ENCODE measurements at places on chromosomes 7 and 10.
A peak's percentile ranks its signal among the peaks of the same experiment; 100 is the strongest.

DNA sequence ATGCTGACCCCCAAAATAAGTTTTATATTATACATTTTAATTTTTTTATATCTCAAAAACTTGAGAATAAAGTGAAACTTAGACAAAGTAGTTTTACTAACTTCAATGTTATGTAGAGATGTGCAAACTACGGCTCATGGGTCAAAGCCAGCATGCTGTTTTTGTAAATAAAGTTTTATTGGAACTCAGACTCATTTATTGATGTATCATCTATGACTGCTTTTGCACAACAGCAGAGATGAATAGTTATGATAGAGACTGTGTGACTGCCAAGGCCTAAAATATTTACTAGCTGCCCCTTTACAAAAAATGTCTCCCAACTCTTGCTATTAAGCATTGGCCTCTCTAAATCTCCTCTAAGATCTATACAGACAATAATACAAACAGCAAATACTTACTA lies 12.4 kb downstream of the MTPN start:
- peak; percentile 45 for DNase-seq

- no peak for DNase-seq
Observed at GRCh38 chr10:89035461-89035860, 44.9 kb downstream of the FAS start.

DNA sequence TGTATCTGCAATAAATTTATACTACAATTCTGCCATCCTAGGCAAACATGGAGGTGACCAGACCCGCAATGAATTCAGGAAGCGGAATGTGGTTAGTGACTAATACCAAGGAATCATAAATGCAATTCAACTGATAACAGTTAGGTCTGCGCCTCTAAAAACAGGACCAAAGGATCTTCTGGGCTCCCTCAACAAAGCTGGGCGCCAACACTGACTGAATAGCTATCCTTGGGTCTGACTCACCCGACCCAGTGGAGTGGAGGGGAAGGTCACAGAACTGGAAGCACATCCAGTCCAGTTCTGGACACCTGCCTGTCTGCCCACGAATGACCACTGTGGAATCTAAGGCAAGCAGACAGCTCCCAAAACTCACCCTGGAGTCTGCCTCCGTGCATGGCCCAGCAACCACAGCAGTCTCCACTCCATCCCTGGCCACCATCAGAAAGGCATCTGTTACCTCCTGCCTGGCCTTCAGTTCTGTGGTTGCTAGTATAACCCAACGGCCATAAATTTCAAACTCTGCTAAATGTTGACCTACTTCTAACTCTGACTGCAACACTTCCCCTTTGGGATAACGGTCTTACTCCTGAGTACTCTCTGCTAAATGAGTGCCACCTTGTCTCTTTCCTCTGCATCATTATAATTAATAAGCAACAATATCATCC lies 43.0 kb upstream of the DLX6 start:
- DNase-seq, result no peak

DNA sequence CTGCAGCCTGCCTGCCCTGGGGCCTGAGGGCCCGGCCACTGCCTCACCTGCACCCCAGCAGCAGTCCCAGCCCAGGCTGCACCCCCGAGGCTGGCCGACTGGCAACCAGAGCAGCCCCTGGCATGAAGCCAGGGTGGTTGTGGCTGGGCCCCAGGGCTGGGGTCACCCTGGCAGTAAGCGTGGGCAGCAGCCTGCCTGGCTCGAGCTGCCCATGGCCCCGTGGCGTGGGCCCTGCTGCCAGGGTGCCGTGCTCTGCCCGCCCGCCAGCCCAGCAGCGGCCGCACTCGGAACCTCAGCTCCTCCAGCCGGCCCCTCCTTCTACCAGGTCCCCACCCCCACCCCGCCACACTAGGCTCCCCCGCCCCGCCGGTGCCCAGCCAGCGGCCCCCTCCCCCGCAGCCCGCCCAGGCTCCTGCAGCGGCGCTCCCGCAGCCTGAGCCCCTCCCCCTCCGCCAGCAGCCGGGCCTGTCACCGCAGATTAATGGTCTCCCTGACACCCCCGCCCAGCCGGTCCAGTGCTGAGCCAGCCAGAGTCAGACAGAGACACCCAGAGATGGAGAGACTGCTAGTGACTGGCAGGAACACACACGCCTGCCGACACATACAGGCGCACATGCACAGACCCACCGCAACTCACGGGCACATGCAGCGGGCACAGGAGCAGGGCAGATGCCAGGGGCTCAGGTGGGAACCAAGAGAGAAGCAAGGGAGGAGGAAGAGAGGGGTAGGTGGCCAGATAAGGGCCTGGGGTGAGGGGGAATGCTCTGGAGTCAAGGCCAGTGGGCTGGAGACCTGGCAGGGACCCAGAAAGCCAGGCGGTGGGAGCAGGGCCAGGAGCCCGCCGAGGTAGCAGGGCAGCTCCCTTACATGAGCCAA lies 22.4 kb downstream of the KCNH2 start:
- DNase-seq, result peak; percentile 96

GRCh38 chr10:132616170-132616995 lies 78.8 kb downstream of the INPP5A start:
- no peak for DNase-seq

GRCh38 chr10:93364966-93365365 lies 117.2 kb downstream of the MYOF start:
- no peak for DNase-seq

DNA sequence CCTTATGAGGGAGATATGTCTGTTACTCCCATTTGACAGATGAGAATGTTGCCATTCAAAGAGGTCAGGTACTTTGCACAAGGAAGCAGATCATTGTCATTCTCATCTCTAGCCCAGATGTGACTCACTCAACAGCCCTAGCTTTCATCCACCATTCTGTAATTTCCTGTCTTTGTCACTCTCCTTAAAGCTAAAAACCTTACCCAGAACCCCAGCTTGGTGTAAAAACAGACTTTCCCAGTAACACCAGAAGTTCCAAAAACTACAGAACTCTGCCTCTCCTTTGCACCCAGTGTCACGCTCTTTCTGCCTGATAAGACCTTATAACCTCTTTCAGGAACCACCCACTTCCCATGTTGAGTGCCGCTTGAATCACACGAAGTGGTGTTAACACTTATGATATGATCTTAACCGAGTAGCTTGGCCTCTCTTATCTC lies 89.1 kb upstream of the SP4 start:
- DNase-seq, result peak; percentile 83

GRCh38 chr7:95101422-95101821 lies 194.0 kb downstream of the PPP1R9A start:
- no peak for DNase-seq

DNA sequence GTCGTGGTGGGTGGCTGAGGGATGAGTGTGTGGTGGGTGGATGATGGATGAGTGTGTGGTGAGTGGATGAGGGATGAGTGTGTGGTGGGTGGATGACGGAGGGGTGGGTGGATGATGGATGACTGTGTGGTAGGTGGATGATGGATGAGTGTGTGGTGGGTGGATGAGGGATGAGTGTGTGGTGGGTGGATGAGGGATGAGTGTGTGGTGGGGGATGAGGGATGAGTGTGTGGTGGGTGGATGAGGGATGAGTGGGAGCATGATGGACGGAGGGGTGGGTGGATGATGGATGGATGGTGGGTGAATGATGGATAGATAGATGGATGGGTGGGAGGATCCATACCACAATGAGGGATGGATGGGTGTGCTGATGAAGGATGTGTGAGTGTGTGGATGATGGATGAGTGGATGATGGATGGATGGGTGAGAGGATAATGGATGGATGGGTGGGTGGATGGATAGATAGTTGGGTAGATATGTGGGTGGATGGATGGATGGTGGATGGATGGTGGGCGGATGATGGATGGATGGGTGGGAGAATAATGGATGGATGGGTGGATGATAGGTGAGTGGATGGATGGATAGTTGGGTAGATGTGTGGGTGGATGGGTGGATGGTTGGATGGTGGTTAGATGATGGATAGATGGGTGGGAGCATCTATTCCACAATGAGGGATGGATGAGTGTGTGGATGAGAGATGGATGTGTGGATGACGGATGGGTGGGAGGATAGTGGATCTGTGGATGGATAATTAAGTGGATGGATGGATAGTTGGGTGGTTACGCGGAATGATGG lies 266.8 kb downstream of the CELF2 start:
- no peak for DNase-seq

DNA sequence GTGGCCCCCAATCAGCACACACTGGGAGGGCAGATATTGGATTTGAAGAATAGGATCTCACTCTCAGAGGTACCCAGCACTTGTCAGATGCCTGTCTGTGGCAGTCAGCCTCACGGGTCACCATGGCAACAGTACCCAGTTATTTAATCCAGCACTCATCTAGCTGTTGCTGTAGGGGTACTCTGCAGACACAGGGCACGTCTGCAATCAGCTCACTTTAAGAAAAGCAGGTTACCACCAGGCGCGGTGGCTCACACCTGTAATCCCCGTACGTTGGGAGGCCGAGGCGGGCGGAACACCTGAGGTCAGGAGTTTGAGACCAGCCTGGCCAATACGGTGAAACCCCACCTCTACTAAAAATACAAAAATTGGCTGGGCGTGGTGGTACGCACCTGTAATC lies 11.9 kb downstream of the SFXN4 start:
- DNase-seq, result no peak

DNA sequence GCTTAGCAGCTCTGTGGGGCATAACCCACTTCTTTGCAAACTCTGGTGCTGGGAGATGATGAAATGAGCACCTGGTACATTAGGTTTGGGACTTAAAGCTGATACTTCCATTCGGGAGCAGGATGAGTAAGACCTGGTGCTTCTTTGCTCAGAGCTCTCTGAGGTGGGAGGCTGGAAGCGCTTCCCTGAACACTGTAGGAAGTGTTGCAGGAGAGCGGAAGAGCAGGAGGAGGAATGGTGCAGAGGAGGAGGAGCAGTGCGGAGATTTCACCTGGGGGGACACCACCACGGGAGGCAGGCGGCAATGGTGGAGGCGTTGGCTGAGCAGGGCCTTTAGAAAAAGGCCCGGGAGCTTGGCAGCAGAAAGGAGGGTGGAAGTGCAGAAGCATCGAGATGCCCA lies 142.5 kb downstream of the MGMT start:
- no peak for DNase-seq

DNA sequence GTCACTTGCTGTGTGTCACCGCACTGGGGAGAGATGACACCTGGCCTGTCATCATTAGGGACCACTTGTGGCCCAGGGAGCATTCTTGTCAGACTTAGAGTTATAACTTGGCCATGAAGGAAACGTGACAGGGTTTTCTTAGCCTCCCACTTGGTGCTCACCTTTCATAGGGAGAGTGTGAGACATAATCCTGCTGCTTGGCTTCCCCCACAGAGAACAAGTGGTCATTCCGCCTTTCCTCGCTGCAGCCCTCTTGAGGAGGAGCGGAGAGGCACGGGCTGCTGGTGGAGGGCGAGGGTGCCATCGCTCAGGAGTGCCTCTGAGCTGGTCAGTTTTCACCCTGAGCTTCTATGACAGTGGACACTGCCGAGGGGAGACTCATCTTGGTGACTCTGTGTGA lies 125.0 kb upstream of the GJD4 start:
- DNase-seq, result no peak

- DNase-seq, result no peak
Observed at GRCh38 chr7:138481447-138482380, 21.7 kb downstream of the TRIM24 start.

DNA sequence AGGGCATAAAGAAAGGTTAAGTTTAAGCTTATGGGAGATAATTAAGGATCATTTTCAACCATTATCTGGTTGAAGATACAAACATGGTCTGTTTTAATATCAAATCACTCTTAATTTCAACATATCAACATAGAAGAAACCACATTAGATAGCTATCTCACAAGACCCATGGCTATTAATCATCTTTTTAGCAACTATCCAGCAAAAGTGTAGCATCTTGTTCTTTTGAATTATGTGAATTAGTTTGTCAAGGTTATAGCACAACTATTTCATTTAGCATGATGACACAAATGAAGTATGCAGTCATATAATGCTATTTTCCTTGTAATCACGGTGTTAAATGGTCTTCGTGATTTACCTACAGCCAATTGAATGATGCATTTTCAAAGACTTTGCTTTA lies 58.9 kb upstream of the PPP1R9A start:
- no peak for DNase-seq

DNA sequence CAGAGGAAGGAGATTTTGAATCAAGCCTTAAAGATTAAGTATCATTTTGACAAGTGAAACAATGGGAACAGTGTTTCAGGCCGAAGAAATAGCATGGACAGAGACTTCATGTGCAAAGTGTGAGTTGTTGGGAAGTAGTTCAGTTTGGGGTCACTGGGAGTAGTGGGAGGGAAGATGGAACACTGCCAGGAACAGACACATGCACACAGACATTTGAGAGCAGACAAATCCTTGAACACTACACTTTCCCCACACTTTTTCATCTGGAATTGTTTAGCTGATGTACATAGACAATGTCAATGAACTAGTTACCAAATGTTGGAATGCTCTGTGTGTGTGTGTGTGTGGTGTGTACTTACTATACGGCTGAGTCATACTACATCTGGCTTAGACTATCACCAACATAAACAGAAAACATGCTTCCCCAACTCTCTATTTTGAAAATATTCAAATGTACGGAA lies 52.4 kb upstream of the LRRC17 start:
- no peak for DNase-seq

DNA sequence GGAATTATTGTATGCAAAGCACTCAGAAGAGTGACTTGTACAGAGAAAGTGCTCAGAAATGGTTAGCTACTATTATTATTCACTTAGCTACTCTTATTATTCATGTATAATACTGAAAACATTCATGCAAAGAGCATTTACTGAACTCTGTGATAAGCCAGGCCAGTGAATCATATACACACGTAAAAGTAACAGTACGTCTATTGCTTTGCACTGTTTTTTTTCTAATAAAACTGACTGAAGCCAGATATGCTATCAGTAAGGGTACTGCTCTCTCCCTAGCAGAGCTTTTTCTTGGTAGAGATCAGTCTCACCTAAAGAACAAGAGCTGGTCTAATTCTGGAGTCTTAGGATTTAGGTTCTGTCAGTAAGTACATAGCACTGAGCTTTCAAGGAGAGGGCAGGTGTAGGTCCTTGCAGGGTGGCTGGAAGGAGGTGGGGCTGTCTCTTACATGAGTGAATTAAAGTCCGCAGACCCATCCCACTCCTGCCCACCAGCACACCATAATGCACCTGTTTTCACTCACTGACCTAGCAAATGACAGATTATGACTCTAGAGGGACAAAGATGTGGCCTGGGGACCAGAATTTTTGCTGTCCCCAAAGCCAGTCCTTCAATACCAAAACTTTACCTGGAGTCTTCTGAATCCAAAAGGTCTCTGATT lies 145.9 kb downstream of the ARID5B start:
- DNase-seq, result no peak

DNA sequence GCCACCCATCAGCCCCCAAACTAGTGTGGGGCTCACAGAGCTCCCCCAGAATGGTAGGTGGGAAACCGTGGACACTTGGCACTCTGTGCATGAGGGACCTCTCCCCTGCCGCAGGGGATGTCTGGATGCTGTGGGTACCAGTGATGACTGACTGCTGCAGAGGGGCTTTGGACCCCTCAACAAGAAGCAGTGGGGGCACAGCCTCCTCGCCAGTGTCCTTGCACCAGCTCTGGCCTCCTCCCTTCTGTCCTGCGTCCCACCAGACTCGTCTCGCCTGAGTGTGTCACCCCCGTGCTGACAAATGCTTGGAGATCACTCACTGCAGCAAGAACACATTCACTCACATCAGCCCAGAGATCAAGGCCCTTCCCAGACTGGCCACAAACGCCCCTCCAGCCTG lies 37.3 kb upstream of the R3HCC1L start:
- no peak for DNase-seq

GRCh38 chr7:69564454-69565417 lies 33.5 kb upstream of the AUTS2 start:
- DNase-seq, result no peak

All from erythroblast (primary cell).